ENCODE measurements at places on chromosomes 7 and 10. TPM values are rescaled to one million over a fixed set of nuclear protein-coding genes. Genes with fewer than 3 reads are reported as not detected.

- peak; percentile 42 for DNase-seq
Observed at GRCh38 chr10:78203915-78204818, 170.5 kb downstream of the RPS24 start.

DNA sequence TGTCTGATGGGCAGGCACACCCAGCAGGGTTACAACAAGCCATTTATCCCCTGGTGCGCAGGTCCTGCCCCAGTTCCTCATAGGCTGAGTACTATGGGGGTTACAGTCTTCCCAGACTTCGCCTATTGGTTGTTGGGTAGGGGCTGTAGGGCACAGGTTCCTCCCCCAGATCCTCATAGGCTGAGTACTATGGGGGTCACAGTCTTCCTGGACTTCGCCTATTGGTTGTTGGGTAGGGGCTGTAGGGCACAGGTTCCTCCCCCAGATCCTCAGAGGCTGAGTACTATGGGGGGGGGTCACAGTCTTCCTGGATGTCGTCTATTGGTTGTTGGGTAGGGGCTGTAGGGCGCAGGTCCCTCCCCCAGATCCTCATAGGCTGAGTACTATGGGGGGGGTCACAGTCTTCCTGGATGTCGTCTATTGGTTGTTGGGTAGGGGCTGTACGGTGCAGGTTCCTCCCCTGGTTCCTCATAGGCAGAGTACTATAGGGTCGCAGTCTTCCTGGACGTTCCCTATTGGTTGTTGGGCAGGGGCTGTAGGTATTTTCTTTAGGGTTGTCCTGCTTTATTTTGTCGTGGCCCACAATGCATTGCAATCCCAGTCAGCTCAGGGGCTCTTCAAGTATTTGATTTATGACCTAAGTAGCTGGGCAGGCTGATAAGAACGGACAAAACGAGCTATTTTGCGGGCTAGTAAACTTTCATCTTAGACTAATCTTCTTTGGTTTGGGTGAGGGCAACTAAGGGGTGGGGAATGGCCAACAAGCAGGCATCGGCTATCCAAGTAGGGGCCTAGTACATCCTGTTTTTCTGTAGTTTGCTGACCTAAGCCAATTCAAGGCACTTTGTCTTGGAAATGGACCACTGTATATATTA is 3.4 kb downstream of the LRRC27 start:
- peak; percentile 98 for DNase-seq

DNA sequence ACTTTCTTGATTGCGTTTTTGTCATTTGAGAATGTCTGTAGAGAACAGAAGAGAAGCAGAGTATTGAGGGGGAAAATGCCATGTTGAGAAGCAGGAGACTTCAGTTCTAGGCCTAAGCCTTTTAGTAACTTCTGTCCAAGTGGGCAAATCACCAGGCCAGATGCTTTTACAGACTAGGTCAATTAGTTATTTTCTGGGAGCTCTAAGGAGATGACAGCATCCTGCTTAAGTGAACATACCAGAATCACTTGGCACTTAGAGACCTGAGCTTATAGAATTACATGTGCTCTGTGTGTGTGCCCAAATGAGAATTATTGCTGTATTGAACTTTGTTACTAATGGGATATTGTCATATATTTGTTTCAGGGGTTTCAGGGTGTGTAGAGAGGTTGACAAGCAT is 24.0 kb downstream of the AGK start:
- DNase-seq = no peak

- DNase-seq = no peak
Observed at GRCh38 chr10:22219308-22219707, 1.5 kb upstream of the EBLN1 start.

DNA sequence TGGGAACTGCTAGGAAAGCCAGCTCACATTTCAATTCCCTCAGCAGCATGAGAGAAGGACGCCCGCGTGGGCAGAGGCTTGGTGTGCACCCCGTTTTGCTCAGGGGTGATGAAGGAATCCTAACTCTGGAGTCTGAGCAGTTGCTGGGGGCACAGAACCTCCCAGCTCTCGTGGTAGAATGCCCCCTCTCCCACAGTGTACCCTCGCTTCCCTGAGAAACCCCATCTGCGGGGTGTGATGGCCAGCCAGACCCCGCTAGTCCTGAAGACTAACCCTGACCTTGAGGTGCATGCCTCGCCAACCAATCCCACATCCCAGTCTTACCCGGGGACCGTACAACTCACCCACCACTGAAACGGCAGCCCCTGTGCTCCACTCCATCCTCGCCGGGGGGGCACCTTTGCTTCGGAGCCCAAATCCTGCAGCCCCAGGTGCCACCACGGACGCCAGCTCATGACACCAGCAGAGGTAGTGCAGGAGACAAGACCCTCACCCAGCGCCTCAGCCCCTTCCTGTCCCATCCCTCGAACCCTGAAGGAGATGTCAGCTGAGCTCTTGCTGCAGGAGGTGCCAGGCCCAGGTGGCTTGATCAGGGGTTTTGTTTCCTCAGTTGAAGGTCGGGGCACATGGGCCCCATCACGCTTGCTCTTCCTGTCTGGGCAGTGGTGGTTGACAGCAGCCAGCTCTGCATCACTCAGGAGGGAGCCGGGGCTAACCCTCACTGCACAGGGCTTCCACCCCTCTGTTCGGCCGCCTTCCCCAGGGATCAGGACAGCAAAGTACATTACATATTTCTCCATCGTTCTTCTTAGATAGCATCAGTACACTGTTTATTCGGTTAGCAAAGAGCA is 236.5 kb downstream of the MGMT start:
- no peak for DNase-seq

GRCh38 chr10:49571388-49571787 is 32.5 kb upstream of the ERCC6 start:
- DNase-seq = no peak

The EBF3 gene
- not detected for total RNA-seq

The ATOH7 gene
- total RNA-seq = 0.27 TPM

The PRPS1L1 gene
- total RNA-seq = under 0.01 TPM

The SYT15 gene
- total RNA-seq = 0.27 TPM

The ABCA13 gene
- 4.3 TPM for total RNA-seq

The NUTM2E gene
- under 0.01 TPM for total RNA-seq

The CLEC2L gene
- under 0.01 TPM for total RNA-seq

The FAM25G gene
- not detected for total RNA-seq
